ENCODE measurements at places on chromosomes 6 and 20. TPM values are rescaled to one million over a fixed set of nuclear protein-coding genes. Genes with fewer than 3 reads are reported as not detected.

C6orf52 gene
- total RNA-seq = not detected

PRDM1 gene
- total RNA-seq = 3.9 TPM

SRPK1 gene
- total RNA-seq = 51.4 TPM

MC3R gene
- total RNA-seq = not detected

KCNQ5 gene
- 6.0 TPM for total RNA-seq

PSMB8 gene
- total RNA-seq = 56.8 TPM

C20orf144 gene
- 0.14 TPM for total RNA-seq

SLC26A8 gene
- not detected for total RNA-seq

ZNF831 gene
- not detected for total RNA-seq

BPIFB4 gene
- not detected for total RNA-seq

CNKSR3 gene
- 3.1 TPM for total RNA-seq

ABHD16B gene
- total RNA-seq = not detected

DEFB115 gene
- total RNA-seq = not detected

STX11 gene
- total RNA-seq = 2.6 TPM

PGC gene
- total RNA-seq = not detected

BMP7 gene
- not detected for total RNA-seq

VIP gene
- not detected for total RNA-seq

Measured in placental pericyte (primary cell).